NCI-H1417 (cell line): ENCODE measurements at places on chromosomes 7 and 10.
A peak's percentile ranks its signal among the peaks of the same experiment; 100 is the strongest.

DNA sequence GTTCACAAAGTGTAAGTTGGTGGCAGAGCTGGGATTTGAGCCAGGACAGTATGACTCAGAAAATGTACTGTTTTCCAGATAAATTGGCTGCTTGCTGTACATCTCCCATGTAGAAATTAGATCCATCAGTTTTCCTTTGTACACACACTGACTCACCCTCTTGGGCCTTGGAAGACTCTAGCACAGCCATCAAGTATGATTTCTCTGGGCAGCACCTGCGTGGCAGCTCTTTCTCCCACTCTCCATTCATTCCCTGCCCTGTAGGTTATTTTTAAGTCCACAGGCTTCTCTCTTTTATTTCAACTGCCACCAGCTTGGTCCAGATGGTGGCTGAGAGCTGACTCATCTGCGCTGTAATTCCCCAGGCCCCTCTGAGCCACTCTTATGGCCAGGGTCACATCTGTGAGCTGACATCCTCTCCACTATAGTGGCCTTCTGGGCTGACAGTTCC is 28.3 kb upstream of the SDK1 start:
- peak; percentile 54 for DNase-seq

DNA sequence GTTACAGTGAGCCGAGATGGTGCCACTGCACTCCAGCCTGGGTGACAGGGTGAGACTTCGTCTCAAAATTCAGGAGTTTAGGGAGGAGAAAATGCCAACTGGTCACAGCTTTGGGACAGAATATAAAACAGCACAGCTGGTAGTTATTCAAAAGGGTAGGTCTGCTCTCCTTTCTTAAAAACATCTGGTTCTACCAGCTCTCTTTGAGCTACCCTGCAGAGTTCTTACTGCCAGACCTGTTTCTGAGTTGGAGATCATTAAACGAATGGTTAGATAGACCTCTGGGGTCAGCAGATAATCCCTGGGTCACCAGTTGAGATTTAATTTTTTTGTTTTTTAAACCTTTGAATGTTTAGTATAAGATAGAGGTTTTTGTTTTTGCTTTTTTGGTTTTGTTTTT is 52.6 kb downstream of the MCU start:
- no peak for DNase-seq

GRCh38 chr7:131945313-131945911 is 389.0 kb upstream of the PODXL start:
- peak; percentile 68 for DNase-seq

DNA sequence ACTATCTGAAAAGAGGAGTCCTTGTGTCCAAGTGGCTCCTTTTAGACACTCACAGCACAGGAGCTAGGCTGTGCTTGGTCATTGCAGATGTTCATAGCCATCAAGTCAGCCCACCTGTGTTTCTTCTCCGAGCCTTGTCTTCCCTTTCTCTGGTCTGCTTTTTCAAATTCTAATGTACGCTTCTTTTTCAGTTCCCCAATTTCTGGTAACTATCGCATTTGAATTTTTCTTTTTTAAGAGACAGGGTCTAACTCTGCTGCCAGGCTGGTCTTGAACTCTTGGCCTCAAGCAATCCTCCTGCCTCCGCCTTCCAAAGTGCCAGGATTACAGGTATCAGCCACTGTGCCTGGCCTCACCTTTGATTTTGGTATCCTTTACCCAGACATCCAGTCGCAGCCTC is 18.9 kb downstream of the APBB1IP start:
- no peak for DNase-seq

- no peak for DNase-seq
These were observed 408.6 kb upstream of the PRKCQ start for GRCh38 chr10:6988654-6989053.

DNA sequence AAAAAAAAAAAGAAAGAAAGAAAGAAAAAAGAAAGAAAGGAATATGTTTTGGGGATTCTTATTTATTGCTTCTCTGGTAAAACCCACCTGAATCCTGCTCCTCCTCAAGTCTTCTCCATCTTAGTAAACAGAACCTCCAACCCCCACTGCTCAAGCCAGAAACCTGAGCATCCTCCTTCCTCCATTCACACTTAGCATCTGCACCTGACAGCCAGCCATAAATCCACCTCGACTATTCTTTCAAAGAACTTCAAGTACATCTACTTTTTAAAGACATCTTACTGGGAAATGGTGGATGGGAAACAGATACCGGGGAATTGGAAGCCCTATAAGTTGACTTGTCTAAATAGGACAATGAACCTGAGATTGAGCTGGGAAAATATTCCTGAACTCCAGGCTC is 519.9 kb upstream of the DPP6 start:
- no peak for DNase-seq

- DNase-seq, result peak; percentile 80
These were observed 281.1 kb downstream of the ELFN1 start for GRCh38 chr7:1951159-1951536.

- peak; percentile 58 for DNase-seq
These were observed at the start of gene PLAU for GRCh38 chr10:73910764-73911552. PLAU (plus strand) TSS chr10:73911132; CDS start chr10:73911556, 424 bp downstream.

DNA sequence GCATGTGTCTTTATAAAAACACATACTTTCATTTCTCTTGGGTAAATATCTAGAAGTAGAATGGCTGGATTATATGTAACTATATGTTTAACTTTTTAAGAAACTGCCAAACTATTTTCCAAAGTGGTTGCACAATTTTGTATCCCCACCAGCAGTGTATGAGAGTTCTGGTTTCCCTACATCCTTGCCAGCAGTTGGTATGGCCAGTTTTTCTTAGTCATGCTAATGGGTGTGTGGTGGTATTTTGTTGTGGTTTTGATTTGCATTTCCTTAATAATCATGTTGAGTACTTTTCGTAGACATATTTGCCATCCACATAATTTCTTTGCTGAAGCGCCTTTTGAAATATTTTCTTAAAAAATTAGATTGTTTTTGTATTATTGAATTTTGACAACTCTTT is 60.3 kb downstream of the NEUROG3 start:
- DNase-seq, result no peak

- DNase-seq, result no peak
These were observed 120.6 kb downstream of the BAMBI start for GRCh38 chr10:28797904-28798371.

DNA sequence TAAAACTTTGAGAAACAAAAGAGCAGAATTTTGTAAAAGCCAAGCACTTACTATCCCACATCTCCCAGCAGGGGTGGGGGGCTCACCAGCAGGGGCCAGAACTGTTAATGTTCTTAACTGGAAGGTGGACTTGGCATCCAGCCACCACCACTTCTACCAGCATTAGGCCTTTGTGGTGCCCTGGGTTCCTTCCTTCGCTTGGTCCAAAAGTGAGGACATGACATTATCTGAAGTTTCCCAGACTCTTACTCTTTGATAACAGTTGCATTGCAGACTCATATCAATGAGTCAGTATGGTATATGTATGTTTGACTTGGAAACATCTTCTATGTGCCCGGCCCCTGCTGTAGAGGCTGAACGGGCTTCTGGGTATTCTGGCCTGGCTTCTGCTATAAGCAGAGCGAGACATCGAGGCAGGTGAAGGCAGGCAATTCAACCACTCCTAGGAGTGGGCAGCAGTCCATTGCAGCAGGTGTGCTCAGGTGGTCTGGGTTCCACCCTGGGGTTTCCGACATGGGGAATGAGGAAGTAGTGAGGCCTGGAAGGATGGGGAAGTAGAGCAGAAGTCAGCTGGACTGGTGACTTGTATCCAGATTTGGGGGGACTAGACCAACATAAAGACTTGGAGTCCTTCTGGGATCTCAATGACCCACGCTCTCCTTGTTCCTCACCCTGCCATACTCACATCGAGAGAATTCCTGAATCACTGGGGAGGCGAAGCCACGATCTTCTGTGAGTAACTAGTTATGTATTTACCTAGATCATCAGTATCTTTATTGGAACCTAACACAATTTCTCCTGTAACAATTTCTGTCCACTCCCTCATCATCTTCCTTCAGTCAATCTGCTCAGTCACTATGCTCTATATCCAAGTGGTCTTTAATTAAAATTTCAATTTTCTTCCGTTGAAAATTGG is 4.1 kb downstream of the ZNF777 start:
- DNase-seq, result no peak

GRCh38 chr10:103635580-103635979 is 142.1 kb downstream of the NEURL1 start:
- DNase-seq, result no peak

GRCh38 chr10:49235392-49235791 is 47.2 kb upstream of the TMEM273 start:
- DNase-seq, result no peak

DNA sequence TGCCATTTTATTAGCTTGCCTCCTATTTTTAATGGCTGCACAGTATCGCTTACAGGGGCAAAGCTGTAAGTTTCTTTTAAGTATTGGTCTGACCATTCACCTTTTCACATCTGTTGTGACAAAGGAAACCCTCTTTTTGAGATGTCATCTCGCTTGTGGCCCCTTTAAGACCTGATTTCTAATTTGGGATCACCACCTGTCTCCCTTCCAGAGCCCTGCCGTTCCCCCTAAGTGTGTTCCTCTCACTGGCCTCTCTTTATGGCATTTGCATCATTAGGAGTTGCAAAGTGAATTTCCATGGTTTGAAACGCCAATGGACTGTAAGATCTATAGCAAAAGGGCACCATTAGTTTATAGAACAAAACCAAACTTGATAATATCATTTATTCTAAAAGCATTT is 1.4 kb downstream of the EPDR1 start:
- no peak for DNase-seq

- no peak for DNase-seq
These were observed 53.9 kb downstream of the CPXM2 start for GRCh38 chr10:123837756-123838155.

- no peak for DNase-seq
These were observed 136.7 kb downstream of the VIPR2 start for GRCh38 chr7:159007996-159008389.

- DNase-seq, result no peak
These were observed 5.0 kb downstream of the HBP1 start for GRCh38 chr7:107173691-107174406.

DNA sequence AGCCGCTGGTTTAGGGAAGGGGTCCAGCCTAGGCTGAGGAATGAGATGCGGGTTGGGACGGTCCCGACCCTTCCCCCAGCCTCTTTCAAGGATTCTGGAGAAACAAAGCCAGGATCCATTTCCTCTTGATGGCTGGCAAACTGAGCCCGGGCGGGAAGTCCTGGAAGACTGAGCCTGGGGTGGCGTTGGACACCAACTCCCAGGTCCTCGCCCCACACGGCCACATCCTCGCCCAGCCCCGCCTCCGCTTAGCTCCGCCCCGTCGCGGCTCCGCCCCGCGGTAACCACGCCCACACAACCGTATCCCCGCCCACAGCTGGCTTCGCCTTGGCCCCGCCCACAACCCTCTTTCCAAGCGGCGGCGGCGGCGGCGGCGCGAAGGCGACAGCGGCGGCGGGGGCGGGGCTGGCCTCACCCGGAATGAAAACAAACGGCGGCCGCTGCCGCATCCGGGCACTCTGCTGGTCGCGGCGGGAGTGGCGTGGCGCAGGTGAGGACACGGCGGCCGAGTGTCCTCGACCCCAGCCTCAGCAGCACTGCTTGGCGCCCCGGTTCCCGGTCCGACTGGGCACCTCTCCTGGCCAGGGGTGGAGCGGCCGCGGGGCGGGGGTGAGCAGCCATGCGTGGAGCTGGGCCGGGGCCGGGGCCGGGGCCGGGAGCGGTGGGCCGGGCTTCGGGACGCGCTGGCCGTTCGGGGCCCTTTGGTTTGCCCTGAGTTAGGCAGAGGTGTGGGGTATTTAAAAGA is at the start of gene NUB1:
Gene NUB1 (plus strand): TSS at position 456 of the 745 bp plus-strand sequence. CDS start 3,538 bp downstream, outside the sequence.
- peak; percentile 96 for DNase-seq

- no peak for DNase-seq
These were observed 190.8 kb downstream of the GFRA1 start for GRCh38 chr10:116082206-116082605.

DNA sequence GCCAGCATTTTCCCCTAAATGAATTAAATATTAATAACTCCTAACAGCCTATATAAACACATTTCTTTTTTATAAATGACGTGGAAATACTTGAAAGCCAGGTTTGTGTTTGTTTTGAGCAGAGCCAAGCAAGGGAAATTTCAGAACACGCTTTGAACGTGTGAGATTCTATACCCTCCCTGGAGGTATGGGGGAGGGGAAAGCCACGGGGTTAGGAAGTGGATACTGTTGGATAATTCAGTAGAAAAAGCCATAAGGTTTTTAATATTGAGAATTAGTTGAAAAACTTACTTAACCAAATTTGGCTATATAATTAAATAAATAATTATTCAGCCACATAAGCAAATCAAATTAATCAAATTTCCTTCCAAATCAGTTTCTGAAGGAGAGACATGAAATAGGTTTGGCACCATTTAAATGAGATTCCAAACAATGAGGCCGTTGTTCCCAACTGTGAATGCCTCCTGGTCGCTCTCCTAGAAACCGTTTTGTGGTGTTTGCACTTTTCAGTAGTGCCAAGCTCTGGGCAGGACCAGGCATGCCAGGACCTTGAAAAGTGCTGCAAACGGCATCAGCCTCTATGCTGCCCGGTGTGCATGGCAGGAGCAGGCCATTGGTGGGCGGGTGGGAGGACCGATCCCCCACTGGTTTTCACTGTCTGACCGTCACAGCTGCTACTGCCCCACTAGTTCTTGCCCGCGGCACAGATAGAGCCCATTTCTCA is 88.1 kb downstream of the SEPTIN14 start:
- peak; percentile 35 for DNase-seq

- peak; percentile 25 for DNase-seq
These were observed 45.2 kb upstream of the BHLHA15 start for GRCh38 chr7:98165827-98166667.

DNA sequence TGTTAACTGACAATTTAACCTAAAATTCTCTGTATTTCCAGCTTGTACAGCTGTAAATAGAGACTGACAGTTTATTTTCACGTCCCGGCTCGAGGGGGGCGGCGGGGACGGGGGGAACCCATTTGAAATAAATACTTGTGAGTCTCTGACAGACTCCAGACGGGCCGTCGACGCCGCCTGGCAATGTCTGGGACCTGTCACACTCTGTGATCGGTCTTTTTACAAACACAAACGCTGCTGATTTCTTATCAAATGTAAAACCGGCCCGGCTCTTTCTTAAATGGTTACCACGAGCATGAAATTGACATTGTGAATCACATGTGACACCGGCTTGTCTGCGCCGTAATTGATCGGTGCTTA is 57.0 kb downstream of the UNCX start:
- no peak for DNase-seq

DNA sequence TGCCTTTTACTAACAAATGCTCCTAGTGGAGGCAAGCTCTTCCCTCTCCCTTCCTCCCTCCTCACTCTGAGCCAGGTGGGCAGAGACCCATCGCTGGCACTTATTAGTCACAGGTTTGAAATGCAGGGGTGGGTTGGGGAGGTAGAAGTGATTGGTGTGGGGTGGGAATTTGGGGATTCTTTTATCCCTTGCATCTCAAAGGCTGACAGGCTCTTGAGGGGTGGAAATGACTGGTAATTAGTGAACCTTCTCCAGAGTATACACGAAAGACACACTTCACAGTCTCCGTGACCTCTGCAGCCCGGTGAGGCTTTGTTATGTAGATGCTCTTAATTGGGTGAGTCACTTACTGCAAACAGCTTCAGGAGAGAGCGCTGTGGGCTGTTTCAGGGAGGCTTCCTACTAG is 13.9 kb upstream of the LRMDA start:
- DNase-seq, result peak; percentile 3
